Inflammatory macrophage (primary cell): ENCODE measurements at places on chromosomes 3 and 15.

- DNase-seq, result no peak
Observed at GRCh38 chr3:24149032-24149431, 203.9 kb downstream of the NR1D2 start.

DNA sequence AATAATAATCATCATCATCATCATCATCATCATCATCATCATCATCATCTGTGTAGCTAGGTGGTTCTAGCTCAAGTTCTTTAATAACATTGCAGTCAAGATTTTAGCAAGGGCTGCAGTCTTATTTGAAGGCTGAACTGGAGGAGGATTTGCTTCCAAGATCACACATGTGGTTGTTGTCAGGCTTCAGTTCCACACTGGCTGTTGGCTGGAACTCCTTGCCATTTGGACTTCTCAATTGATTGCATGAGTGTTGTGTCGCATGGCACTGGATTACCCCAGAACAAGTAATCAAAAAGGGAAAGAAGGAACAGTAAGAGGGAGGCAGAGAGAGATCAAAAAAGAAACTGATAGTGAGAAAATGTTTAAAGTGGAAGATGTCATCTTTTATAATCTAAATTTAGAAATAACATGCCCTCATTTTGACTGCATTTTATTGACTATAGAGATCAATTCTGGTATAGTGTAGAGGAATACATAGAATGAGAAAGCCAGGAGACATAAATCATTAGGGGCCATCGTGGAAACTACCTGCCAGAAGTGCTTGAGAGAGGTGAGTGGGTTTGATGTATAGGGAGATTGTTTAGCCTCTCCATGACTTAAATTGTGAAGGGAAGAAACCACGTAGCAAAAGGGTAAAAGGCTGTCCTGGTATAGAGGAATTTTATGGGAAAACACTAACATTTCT, 346.6 kb upstream of the RBMS3 start:
- no peak for DNase-seq

GRCh38 chr3:64408770-64409169, 183.5 kb upstream of the PRICKLE2 start:
- no peak for DNase-seq

GRCh38 chr3:148932972-148933371, 58.4 kb upstream of the GYG1 start:
- no peak for DNase-seq

GRCh38 chr15:76006136-76006778, 6.0 kb downstream of the NRG4 start:
- DNase-seq, result peak; percentile 73

- DNase-seq, result no peak
Observed at GRCh38 chr15:29939404-29939803, 117.1 kb upstream of the TJP1 start.

- no peak for DNase-seq
Observed at GRCh38 chr3:150285601-150286000, 122.5 kb upstream of the TSC22D2 start.

DNA sequence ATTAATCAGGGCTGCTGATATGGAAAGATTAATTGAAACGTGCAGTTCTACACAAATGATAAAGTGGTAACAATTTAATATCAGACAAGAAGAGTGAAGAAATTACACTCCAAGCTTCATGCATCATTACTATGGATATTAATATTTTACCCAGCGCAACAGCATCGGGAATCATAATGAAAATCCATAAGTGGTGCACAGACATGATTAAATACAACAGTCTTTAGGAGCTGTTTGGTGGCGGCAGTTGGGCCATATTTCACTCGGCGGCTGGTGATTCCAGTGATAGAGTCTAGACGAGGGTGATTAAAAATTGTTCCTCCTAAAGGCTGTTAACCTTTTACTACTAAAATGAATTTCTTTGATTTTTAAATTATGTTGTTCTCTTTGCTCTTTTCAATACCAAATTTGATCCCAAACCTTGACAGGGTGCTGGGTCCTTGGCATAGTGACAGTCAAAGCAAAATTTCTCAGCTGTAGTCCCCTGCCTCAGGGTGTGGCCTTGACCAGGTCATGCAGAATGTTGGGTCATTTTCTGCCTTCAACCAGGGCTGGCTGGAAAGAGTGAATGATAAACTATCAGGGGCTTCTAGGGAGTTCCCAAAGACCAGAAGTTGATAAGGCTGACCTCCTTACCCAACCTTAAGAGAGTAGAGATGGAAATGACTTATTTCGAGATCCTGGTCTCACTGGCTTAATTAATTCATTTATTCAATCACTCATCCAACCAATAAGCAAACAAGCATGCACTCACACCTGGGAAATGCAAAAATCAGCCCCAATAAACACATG, 392.0 kb downstream of the IL20RB start:
- DNase-seq, result no peak

DNA sequence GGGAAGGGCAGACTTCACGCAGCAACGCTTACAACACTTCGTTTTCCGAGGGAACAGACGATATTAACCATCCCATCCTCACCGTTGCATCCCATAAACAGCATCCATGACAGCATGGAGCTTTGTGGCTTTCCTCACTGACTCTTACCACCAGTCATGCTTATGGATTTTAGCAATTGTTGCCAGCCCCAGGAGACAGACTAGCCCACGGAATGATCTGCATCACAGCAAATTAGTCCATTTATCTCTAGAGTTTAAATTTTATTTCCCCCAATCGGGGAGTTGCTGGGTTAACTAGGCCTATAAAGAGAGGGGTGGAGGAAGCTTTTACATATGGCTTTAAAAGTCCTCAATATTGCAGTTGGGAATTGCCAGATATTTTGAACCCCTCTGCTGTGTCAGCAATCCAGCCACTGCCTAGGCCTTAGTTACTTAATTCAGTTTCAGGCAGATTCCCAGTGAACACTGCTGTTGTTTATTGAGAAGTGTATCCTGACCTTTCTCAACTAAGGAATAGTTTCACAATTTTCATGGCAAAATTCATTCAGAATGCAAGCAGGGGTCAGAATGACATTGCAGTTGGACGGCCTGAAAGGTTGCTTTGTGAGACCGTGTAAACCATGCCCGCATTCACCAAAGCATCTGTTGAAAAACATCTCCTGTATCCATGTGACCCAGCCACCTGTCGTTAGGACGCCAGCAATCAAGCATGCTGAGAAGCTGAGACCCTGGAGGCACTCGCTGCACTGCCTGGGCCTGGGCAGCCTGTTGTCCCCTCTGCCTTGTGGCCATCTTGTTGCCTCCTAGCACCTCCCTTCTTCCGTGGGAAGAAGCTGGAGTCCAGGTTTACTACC, 397.4 kb upstream of the TPM1 start:
- no peak for DNase-seq

DNA sequence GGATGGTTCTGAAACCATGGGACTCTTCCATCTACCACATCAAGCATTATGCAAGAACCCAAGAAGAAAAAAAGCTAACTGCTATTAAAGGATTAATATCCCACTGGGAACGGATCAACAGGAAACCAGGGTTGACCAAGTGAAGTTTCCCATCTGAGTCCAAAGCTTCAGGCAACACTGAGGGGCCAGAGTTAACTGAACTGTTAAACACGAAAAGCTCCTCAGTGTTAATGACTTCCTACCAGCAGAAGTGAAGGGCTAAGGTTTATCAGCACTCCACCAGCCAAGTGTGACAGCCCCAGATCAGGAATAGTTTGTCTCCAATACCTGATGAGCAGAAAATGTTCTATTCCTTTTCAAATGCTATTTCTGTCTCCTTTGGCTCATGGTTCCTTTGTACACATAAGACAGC, 36.7 kb downstream of the PTPN9 start:
- DNase-seq, result no peak

GRCh38 chr3:97487587-97487986, 277.0 kb upstream of the ARL6 start:
- no peak for DNase-seq

DNA sequence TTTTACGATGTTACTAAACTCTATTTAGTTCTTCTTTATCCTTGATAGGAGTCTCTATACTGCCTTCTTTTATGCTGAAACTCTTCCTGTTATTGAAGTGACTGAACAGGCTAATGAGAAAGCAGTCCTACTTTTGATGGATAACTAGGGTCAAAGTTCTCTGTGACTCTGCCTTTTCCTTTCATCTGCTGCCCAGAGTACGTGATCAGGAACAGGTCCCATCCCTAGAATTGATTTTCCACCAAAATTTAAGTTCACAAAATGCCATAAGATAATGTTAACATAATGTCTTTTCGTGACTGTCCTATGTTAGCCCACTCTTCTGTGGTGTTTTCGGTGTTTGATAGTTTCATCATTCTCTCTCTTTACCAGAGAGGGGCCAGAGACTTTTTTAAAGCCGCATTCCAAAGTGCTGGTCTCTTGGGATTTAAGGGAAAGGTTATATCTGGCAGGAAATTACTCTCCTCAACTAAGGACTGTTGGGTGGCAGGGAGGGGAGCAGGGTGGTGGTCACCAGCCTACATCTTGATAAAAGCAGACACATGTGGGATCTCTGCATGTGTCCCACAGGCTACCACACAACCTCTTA, 50.3 kb upstream of the PLXND1 start:
- no peak for DNase-seq

DNA sequence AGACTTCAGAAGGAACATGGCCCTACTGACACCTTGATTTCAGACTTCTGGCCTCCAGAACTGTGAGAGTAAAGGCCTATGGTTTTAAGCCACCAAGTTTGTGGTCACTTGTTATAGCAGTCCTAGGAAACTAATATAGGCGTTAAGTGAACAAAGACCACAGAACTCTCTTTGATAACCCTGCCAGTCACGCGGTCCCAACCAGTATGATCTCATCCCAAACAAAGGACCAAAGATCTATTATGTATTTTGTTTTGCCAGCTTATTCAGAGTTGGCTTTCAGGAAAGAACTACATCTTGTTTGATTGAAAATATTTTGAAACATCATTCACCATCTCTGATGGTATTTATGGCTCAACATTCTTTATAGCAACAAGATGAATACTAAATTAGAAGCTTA, 294.4 kb upstream of the SLCO3A1 start:
- no peak for DNase-seq
